Spleen (tissue), 13 donors: ENCODE measurements at places on chromosomes 5 and 9. TPM values are rescaled to one million over a fixed set of nuclear protein-coding genes. Genes with fewer than 3 reads are reported as not detected.

The PCDHA7 gene
- 0.38 TPM for total RNA-seq

The ALAD gene
- total RNA-seq, result 31.1 TPM

The ZNF658 gene
- 4.3 TPM for total RNA-seq

DNA sequence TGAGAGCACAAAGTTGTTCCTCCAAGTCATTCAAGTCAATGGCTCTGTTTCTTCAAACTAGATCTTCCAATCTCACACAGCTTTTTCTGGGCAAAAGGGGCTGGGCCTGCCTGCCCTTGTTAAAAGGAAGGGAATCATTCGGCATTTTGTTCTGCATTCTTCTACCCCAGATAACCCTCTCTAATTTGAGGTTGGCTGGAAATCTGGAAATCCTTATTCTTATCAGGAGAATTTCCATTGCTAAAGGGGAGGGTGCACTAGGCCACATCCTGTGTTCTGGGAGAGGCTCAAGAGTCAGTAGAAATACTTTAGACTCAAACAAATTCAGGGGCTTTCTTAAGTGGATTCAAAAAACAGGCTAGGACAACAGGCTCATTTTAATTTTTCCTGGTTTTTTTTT lies 384.7 kb upstream of the ZNF462 start:
- no peak overlapping the region for H3K4me3 ChIP-seq
- H3K4me1 ChIP-seq, result peaks cover 8% of the 10 kb centered on the region
- no peaks in the 10 kb centered on the region for H3K36me3 ChIP-seq
- no peak for DNase-seq

- no peak for DNase-seq
- no peaks in the 10 kb centered on the region for H3K27me3 ChIP-seq
- H3K4me1 ChIP-seq, result no peaks in the 10 kb centered on the region
- H3K36me3 ChIP-seq, result no peaks in the 10 kb centered on the region
- no peak overlapping the region for H3K4me3 ChIP-seq
Measured at GRCh38 chr9:103761466-103761865, 332.6 kb upstream of the SMC2 start.

DNA sequence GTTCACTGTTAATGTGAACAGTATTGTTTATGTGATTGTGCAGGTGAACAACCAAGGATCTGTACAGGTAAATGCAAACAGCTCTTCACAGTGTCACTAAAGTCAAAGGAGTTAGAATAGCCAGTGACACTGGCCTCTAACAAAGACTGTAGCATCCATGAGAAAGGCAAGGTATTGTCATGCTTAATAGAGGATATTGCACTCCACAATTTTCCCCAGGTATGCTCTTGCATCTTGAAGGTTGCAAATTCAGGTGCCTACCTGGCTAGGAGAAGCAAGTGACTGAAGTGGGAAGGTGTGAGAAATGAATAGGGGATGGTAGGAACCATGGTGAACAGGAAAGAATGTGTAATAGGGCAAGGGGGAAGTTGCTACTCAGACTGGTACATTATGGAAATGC lies 101.2 kb upstream of the EFNA5 start:
- no peaks in the 10 kb centered on the region for H3K36me3 ChIP-seq
- no peak for DNase-seq
- H3K27me3 ChIP-seq, result no peaks in the 10 kb centered on the region
- H3K27ac ChIP-seq, result no peak overlapping the region

- H3K27ac ChIP-seq, result no peak overlapping the region
- H3K27me3 ChIP-seq, result no peaks in the 10 kb centered on the region
- H3K36me3 ChIP-seq, result no peaks in the 10 kb centered on the region
- no peak overlapping the region for H3K4me3 ChIP-seq
Measured at GRCh38 chr5:117614408-117614807, 1039.8 kb upstream of the SEMA6A start.

GRCh38 chr9:112125951-112126388 lies 49.1 kb downstream of the SUSD1 start:
- no peak for DNase-seq
- H3K27me3 ChIP-seq, result no peaks in the 10 kb centered on the region
- no peaks in the 10 kb centered on the region for H3K4me1 ChIP-seq
- no peaks in the 10 kb centered on the region for H3K36me3 ChIP-seq
- H3K27ac ChIP-seq, result no peak overlapping the region

GRCh38 chr9:79360387-79361347 lies 211.1 kb upstream of the TLE4 start:
- H3K36me3 ChIP-seq, result no peaks in the 10 kb centered on the region
- no peak for DNase-seq
- peaks cover 5% of the 10 kb centered on the region for H3K4me1 ChIP-seq
- H3K4me3 ChIP-seq, result no peak overlapping the region
